Stomach (tissue), 19 donors: ENCODE measurements at places on chromosomes 3 and 15. TPM values are rescaled to one million over a fixed set of nuclear protein-coding genes. Genes with fewer than 3 reads are reported as not detected.

The LSMEM2 gene
- total RNA-seq, result not detected

The DNAH12 gene
- not detected for total RNA-seq

The SUCNR1 gene
- total RNA-seq, result not detected

The FETUB gene
- total RNA-seq, result not detected

The CGNL1 gene
- 30.9 TPM for total RNA-seq

The PLA2G4E gene
- not detected for total RNA-seq

The CDCP1 gene
- 6.2 TPM for total RNA-seq

The SFMBT1 gene
- 9.3 TPM for total RNA-seq

The CLDN11 gene
- not detected for total RNA-seq

The CPA3 gene
- not detected for total RNA-seq

The STARD9 gene
- total RNA-seq, result 18.7 TPM

The C3orf18 gene
- 75.0 TPM for total RNA-seq

The UPK1B gene
- total RNA-seq, result not detected

The SLC51A gene
- total RNA-seq, result 0.92 TPM

The FANCI gene
- 43.8 TPM for total RNA-seq

The CCRL2 gene
- 5.2 TPM for total RNA-seq

The TMEM266 gene
- total RNA-seq, result not detected

The MYEF2 gene
- total RNA-seq, result 193 TPM

The PBRM1 gene
- 115 TPM for total RNA-seq

The ZNF860 gene
- total RNA-seq, result 2.0 TPM

- DNase-seq, result no peak
Observed at GRCh38 chr15:40061212-40061901, 22.4 kb upstream of the SRP14 start.

DNA sequence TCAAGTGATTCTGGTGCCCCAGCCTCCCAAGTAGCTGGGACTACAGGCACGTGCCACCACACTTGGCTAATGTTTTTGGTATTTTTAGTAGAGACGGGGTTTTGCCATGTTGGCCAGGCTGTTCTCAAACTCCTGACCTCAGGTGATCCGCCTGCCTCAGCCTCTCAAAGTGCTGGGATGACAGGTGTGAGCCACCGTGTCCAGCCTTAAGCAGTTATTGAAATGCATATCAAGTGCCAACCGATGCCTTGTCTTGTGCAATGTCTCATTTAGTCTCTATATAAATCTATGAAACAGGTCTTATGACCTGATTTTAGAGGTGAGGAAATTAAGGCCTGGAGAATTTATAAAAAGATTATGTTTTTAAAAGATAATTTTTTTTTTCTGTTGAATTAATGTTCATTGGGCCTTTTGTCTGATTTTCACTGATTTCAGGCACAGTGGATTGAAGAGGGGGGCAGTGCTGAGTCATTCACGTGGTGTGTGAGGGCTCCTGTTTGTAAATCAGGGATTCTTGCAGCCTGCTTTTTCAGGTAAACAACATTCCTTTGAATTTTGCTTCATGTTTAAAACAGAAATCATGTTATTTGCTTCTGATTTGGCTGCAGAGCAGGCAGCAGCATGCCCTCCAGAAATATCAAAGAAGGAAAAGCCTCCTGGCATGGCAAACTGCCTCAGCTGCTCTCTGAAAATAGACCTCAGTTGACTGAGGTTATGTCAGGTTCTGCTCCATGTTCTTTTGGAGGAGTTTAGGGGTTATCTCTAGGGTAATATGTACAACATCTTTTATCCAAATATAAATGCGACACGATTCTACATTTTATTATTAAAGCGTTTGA, 407.0 kb upstream of the RGMA start:
- no peak for DNase-seq

GRCh38 chr3:173988909-173989308, 591.4 kb downstream of the NLGN1 start:
- DNase-seq, result no peak

DNA sequence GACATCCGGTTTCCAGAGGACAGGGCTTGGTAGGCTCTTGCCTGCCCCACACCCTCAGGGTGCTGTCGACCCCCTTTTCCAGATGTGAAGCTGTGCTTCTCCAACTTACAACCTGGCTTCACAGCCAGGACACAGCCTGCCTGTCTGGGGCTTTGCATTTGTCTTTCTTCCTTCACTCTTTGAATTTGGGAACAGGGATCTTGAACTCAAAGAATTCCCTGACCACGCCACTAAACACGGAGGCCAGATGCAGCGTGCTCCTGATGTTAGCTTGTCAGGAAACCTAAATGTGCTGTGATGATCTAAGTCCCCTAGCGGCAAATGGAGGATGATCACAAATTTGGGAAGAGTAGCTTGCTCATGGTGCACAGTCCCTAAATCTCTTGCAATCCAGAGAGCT, 244.8 kb upstream of the RGMA start:
- no peak for DNase-seq

GRCh38 chr3:139427283-139428060, 38.0 kb upstream of the COPB2 start:
- no peak for DNase-seq

GRCh38 chr3:186909078-186909853, 21.1 kb upstream of the ST6GAL1 start:
- peak; percentile 43 for DNase-seq

GRCh38 chr3:126131881-126132750, 48.2 kb upstream of the SLC41A3 start:
- peak; percentile 18 for DNase-seq

DNA sequence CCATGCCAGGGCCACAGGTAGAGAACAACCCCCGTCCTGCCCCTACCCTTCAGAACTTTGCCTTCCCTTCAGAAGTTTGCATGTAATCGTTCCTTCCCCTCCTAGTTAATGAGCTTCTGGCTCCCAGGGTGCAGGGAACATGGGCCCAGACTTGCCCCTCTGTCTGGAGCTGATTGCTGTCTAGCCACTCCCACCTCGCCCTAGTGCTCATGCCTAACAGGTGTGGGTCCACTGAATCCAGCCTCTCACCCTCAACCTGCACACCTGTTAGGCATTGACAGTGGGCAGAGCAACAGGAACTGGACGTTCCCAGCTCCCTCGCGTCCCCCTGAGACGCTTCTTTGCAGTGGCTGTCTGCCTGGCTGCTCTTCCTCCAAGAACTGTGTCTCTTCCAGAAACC, 40.3 kb downstream of the WNT5A start:
- DNase-seq, result peak; percentile 28

DNA sequence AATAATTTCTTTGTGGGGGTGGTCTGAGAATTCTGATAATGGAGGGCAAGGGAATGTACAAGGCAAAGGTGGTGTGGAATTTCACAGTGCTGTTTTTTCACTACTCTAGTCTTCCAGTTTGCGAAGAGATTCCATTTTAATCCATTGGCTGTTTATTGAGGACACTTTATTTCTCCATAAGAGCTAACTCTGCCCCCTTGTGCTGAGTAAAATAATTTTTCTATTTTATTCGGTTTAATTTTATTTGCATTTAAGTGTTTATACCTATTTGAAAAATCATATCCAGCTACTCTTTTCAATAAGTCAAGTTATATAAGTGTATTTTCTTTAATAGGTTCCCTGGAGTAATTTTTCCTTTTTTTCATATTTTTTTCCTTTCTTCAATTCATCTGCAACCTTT, 840.1 kb downstream of the TUSC7 start:
- no peak for DNase-seq

- no peak for DNase-seq
Observed at GRCh38 chr3:170701696-170702678, 116.1 kb upstream of the SLC7A14 start.

DNA sequence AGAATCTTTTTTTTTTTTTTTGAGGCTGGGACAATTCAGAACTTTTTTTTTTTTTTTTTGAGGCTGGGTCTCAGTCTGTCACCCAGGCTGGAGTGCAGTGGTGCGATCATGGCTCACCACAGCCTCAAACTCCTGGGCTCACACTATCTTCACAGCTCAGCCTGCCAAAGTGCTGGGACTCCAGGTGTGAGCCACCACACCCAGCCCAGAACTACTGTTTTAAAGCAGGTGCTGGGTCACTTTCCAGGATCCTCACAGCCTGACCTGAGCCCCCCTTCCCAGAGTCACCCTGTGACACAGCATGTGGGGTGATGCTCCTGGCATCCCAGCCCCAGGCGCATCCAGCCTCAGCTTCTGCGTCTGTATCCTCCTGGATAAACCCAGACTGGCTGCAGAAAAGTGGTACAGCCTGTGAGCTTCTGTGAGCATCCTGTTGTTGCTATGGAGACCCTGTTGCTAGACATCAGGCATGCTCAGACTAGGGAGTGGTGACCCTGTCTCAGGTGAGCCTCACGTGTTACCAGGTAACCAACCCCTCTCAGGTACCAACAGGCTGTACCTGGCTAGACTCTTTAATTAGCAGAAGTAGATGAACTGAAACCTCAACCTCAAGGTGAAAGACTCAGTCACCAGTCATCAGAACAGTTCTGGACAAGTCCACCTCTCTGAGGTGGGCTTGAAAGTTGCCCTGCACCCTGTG, 15.0 kb downstream of the KLF13 start:
- DNase-seq, result no peak

- DNase-seq, result no peak
Observed at GRCh38 chr3:117463276-117464115, 753.9 kb downstream of the TUSC7 start.

GRCh38 chr3:136074546-136075170, 109.1 kb downstream of the PPP2R3A start:
- no peak for DNase-seq

DNA sequence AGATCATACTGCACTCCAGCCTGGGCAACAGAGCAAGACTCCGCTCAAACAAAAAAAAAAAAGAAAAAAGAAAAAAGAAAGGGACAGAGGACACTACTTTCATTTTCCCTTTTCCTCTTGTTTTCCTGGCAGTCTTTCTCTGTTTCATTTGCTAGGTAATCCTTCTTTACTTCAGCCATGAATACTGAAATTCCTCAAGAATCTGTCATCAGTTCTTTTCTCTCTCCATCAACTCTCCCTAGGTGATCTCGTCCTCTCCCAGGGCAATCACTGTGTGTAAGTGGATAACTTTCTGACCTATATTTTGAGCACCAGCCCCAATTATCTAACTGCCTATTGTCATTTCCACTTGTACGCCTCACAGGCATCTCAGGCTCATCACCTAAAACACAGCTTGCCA, 51.5 kb downstream of the TTC23 start:
- DNase-seq, result no peak

- no peak for DNase-seq
Observed at GRCh38 chr15:78090422-78091063, 1.8 kb upstream of the SH2D7 start.

- DNase-seq, result no peak
Observed at GRCh38 chr15:39720621-39721611, 61.7 kb downstream of the FSIP1 start.

DNA sequence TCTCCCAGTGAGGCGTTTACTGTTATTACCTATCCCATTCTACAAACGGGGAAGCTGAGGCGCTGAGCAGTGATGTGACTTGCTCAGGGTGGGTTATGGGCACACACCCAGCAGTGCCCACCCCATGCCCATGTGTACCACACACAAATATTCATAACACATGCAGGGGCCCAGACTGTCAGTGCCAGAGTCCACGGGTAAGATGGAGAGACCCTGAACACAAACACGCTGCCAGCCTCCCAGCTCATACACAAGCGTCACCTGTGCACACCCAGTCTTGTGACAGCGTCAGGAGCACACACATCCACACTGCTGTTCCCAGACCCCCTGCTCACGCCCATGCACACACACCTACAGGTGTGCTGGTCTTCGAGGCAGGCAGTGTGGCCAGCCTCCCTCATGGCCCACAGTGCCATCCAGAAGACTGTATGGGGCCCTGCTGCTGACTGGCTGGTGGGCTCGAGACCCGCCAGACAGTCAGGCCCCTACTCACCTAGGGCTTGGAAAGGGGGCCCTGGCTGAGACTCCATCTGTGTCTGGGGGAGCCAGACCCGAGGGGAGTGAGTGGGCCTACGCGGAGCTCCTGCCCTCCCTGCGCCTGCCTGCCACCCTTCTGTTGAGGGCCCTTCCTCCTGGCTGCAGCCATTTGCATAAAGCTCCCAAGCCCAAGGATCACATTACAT, 39.4 kb downstream of the DNAJB8 start:
- no peak for DNase-seq

- DNase-seq, result no peak
Observed at GRCh38 chr3:176078906-176079305, 1118.4 kb downstream of the TBL1XR1 start.

- DNase-seq, result no peak
Observed at GRCh38 chr15:56838085-56838484, 80.4 kb upstream of the TCF12 start.

GRCh38 chr3:85652360-85652759, 693.6 kb downstream of the CADM2 start:
- DNase-seq, result no peak

GRCh38 chr15:82877825-82878224, 68.4 kb downstream of the WHAMM start:
- no peak for DNase-seq

GRCh38 chr15:70794596-70795310, 31.4 kb upstream of the UACA start:
- no peak for DNase-seq

- no peak for DNase-seq
Observed at GRCh38 chr15:32884146-32884545, 166.3 kb downstream of the GREM1 start.

- no peak for DNase-seq
Observed at GRCh38 chr3:32018757-32019564, 37.4 kb downstream of the ZNF860 start.

DNA sequence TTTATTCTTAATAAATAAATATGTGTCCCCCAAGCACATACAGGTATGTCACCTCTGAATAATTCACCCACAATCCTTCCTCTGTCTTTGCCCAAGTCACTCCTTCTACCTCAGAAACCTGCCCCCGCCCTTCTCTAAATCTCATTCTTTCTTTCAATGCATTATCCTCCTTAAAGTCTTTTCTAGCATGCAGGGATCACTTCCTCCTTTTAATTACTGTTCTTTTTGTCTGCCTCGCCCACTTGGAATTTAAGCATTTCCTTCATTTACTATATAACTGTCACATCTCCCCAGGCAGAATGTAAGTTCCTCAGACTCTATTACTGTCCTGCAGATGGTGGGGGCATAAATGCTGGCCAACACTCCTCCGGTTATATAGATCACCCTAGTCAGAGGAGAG, 7.8 kb downstream of the CCDC80 start:
- DNase-seq, result no peak

DNA sequence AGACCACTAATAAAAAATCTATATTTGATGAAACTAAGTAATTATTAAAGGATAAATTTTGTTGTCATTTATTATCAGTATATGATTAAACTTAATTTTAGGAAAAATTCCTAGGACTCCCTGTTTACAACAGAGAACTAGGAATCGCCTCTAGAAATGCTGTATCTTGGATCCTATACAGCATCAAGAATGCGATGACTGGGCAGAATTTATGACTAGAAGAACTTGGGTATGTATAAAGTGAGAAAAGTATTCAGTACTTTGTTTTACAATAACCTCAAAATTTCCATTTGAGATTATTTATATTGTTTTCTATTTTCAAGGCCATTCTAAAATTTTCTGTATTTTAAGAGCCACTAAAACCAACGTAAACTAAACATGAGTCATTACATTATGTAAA, 82.3 kb upstream of the AGTR1 start:
- DNase-seq, result no peak

DNA sequence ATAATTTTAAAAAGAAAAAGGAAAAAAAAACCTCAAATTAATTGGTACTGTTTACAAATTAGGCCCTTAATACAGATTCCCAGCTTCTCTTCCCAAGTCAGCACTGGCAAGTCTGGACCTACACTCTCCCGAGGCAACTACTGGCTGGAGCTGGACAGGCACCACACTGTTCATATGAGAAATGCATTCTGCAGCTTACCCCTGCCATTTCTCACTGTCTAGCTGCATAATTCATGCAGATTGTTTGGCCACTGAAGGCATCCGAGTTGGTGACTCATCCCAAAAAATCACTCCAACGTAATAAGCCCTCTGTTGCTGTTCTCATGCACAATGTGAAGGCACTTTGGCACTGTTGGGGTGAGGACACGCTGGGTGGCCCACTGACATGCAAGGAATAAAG, 45.3 kb downstream of the ROPN1B start:
- peak; percentile 15 for DNase-seq
